ENCODE measurements at places on chromosomes 7 and 10. TPM values are rescaled to one million over a fixed set of nuclear protein-coding genes. Genes with fewer than 3 reads are reported as not detected.

GRCh38 chr7:90816511-90817142, 220.5 kb downstream of the CDK14 start:
- no peak for DNase-seq

GRCh38 chr7:3272691-3273141, 28.3 kb upstream of the SDK1 start:
- DNase-seq = no peak

DNA sequence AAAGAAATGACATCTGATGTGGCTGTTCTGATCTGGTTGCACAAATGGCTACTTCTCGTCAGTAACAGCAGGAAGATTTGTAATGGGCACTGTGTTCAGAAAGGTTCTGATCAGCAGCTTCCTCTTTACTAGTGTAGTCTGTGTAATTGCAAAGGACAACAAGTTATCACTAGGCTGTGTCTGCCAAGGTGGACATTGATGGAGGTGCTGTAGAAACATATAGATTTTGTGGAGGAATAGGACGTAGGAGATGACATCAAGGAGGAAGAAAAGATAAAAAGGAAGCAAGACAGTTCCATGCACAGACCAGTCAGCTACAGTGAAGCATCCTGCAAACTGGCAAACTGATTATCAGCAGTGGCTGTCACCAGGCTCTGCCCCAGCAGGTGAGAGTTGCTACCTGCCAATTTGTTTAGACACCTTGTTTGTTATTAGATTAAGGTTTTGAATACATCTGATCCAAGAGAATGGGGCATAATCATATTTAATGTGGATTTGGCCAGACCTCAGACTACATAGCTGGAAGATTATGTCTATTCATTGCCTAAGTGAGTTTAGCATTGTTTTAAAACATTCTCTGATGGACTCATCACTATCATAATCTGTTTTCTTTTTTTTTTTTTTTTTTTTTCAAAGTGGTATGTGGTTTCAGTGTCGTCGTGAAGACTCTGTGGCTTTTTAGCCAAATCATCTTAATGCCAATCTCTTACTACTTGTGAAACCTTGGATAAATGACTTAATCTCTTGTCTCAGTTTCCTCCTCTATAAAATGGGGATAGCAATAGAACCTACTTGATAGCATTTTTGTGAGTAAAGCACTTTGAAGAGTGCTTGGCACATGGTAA, 417.9 kb upstream of the LRGUK start:
- DNase-seq = no peak

DNA sequence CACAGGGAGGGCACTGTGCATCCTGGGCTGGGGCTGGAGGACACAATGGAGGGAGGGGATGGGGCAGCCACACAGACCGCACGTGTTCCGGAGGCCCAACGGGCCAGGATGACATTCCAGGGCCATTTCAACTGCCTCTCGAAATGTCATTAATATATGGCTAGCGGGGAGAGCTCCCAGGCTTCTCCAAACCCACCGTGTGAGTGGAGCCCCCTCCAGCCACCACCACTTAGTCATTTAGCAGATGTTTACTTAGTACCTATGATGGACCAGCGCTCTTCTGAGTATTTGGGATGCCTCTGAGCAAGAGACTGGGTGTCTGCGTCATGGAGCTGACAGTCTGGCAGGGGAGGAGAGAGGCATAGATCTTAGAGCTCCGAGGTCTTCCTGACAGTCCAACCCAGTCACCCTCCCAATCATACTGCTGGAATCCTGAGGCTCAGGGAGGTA, 107.3 kb downstream of the ZMIZ1 start:
- no peak for DNase-seq

DNA sequence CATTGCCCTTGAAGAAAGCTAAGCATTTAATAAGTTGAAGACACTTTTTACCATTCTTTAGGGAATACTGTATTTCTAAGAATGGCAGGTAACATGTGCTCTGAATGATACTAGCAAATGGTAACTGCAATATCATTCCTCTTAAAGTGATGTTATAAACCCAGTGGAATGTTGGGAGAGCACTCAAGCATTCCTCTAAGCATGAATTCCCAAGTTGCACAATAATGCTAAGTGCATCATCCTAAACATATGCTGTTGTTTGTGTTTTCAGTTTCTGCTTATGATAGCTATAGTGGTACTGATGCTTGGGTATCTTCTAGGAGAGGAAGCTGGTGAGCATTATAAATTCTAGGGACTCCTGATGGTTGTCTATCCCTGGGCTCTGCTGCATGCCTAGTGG, 673.9 kb downstream of the PHTF2 start:
- DNase-seq = peak; percentile 43

DNA sequence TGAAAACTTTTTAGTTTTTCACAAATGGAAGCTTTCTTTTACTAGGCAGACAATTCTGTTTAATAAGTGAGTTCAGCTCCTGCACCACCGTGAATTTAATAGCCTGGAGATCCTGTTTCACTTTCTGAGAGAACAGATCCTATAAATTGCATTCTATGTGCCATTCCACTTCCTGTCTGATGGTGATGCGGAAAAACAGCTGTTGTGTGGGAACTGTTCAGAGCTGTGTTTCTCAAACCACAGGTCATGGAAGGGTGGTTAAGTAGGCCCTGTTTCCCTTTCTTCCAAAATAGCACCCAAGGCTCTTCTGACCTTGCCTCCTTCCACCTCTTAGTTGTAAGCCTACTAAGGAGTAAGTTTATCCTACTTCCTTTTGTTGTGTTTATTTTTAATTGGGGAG, 97.2 kb upstream of the DKK1 start:
- peak; percentile 88 for DNase-seq

GRCh38 chr10:111360260-111360925, 283.6 kb downstream of the ADRA2A start:
- peak; percentile 55 for DNase-seq

DNA sequence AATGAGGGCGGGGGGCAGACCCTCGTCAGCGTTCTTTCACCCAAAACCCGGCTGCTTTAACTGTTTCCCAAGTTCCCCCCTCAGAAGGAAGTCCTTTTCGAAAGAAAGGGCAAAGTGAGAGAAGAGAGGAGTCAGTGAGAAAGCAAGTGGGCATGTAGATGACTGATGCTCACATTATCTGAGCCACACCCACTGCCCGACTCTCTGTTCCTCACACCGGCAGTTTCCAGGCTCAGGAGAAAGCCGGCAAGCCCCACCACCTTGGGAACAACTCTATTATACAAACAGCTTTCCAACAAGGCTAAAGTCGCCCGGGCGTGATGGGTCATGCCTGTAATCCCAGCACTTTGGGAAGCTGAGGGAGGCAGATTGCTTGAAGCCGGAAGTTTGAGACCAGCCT, 23.1 kb downstream of the RCC1L start:
- DNase-seq = no peak

DNA sequence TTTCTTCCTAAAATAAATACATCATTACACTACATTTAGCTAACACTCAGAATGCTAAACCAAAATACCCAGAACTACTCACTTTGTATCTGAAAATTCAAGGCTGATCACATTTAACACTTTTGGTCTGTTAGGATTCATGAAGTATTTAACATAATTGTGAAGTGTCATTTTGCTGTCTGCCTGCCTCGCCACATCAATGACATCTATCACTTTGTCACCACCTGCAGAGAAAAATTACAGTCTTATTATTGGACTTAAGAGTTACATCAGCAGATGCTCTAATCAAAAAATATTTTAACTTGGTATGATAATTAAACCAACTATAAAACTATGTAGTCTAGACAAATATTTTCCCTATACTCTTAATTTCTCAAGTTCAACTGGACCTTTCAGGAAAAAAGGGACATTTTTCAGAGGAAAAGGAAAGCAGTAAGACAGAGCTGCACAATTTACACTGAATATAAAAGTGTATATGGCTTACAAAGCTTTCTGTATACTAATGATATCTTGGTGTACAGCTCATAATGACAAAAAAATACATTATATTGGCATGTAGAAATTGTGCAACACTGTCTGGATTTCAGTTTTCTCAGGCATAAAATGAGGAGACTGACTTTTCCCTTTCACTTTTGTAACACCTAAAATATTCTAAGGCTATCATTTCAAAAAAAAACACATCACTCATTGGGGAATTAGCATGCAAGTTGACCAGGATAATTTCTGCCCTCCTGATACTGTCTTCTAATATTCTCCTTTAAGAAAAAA, 49.2 kb downstream of the KDM7A start:
- no peak for DNase-seq

- DNase-seq = no peak
Observed at GRCh38 chr7:2542916-2543871, 12.1 kb downstream of the BRAT1 start.

GRCh38 chr7:33495207-33495606, 365.8 kb downstream of the BBS9 start:
- DNase-seq = no peak

DNA sequence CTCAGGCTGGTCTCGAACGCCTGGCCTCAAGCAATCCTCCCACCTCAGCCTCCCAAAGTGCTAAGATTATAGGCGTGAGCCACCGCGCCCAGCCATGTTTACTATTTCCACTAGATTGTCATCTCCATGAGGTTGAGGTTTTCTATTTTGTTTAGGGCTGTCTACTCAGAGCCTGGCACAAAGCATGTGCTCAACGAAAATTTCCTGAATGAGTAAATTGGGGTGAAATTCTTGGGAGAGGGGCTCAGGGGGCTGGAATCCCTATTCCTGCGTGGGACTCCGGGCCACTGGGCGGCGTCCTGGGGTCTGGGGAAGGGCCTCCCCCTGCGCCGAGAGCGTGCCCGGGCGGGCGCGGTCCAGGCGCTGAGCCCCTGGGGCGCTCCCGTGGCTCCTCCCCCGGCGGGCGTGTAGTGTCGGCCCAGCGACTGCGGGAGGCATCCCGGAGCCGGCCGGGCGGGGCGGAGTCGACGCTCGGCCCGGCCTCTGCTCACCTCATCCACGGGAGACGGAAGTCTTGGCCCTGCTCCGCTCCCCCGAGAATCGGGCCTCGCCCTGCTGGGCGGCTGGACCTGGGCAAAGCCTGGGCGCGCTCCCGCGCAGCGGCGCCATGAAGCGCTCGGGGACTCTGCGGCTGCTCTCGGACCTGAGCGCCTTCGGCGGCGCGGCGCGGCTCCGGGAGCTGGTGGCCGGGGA, at the start of gene HPS6:
Gene HPS6, plus strand, starts transcription at position 482 of the 693 bp plus-strand sequence. Its CDS starts 126 bp downstream, at position 608.
- peak; percentile 91 for DNase-seq

- no peak for DNase-seq
Observed at GRCh38 chr10:73000973-73001372, 46.4 kb upstream of the PLA2G12B start.

GRCh38 chr10:79047875-79048638, 20.7 kb upstream of the ZMIZ1 start:
- no peak for DNase-seq

DNA sequence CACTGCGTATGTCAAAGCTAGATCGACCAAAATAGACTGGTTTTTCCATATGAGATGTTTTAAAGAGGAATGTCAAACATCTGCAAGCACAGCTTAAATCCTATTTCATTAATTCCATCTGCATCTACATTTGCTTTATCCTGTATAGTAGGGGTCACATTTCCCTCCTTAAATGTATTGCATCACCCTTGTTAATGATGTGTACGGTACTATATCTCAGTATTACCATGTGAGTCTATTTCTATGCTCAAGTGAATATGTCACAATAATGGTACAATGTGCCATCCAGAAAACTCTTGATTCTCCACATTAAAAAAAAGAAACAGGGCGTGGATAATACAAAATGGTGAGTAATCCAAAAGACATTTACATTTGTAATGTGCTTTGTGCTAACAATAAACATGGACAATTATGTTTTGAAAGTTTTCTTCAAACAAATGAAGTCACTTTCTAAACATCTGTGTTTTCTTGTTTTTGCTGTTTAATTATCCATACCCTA, 56.6 kb downstream of the TWIST1 start:
- no peak for DNase-seq

GRCh38 chr7:115734641-115735040, 295.9 kb downstream of the TFEC start:
- DNase-seq = no peak

- DNase-seq = peak; percentile 66
Observed at GRCh38 chr10:119225083-119225658, 17.8 kb downstream of the GRK5 start.

DEPP1 gene
- 48.3 TPM for polyA plus RNA-seq

NPC1L1 gene
- polyA plus RNA-seq = 0.02 TPM

AKR1C8 gene
- polyA plus RNA-seq = 0.18 TPM

GIMAP6 gene
- 12.1 TPM for polyA plus RNA-seq

OR2A5 gene
- not detected for polyA plus RNA-seq

GPER1 gene
- polyA plus RNA-seq = 3.7 TPM

MOGAT3 gene
- polyA plus RNA-seq = not detected

TAS2R3 gene
- not detected for polyA plus RNA-seq

GRM3 gene
- polyA plus RNA-seq = not detected

LRRC18 gene
- polyA plus RNA-seq = 2.4 TPM
